ENCODE measurements at places on chromosomes 11 and 22. TPM values are rescaled to one million over a fixed set of nuclear protein-coding genes. Genes with fewer than 3 reads are reported as not detected.

APOL5 gene
- total RNA-seq: not detected

PHF21B gene
- total RNA-seq: not detected

ATG2A gene
- 10.7 TPM for total RNA-seq

BTG4 gene
- not detected for total RNA-seq

OR51B4 gene
- not detected for total RNA-seq

LMNTD2 gene
- 0.14 TPM for total RNA-seq

GLB1L3 gene
- not detected for total RNA-seq

SLC43A3 gene
- 22.4 TPM for total RNA-seq

ELF5 gene
- not detected for total RNA-seq

KRTAP5-9 gene
- total RNA-seq: not detected

PLAAT5 gene
- 4.8 TPM for total RNA-seq

OR5AK2 gene
- not detected for total RNA-seq

RASSF7 gene
- total RNA-seq: 3.9 TPM

TNNI2 gene
- 0.35 TPM for total RNA-seq

SEPTIN5 gene
- 120 TPM for total RNA-seq

MYO7A gene
- 7.0 TPM for total RNA-seq

DDI1 gene
- total RNA-seq: not detected

FGF3 gene
- total RNA-seq: not detected

SCO2 gene
- total RNA-seq: not detected

ALG12 gene
- 16.4 TPM for total RNA-seq

FBLN1 gene
- 113 TPM for total RNA-seq

TUBA8 gene
- 243 TPM for total RNA-seq

HTR3A gene
- total RNA-seq: not detected

NPTXR gene
- 19.7 TPM for total RNA-seq

All from Right ventricle myocardium inferior (tissue), 1 donor.